ENCODE measurements at places on chromosomes 6 and 20.

- DNase-seq: no peak
Measured at GRCh38 chr20:46118481-46119020, 437 bp downstream of the CD40 start.

GRCh38 chr6:50451826-50452400, 261.4 kb upstream of the TFAP2D start:
- no peak for DNase-seq

GRCh38 chr20:39412091-39412490, 449.9 kb downstream of the DHX35 start:
- no peak for DNase-seq

- DNase-seq: peak; percentile 68
Measured at GRCh38 chr6:166997768-166998255, 1.4 kb upstream of the CEP43 start.

DNA sequence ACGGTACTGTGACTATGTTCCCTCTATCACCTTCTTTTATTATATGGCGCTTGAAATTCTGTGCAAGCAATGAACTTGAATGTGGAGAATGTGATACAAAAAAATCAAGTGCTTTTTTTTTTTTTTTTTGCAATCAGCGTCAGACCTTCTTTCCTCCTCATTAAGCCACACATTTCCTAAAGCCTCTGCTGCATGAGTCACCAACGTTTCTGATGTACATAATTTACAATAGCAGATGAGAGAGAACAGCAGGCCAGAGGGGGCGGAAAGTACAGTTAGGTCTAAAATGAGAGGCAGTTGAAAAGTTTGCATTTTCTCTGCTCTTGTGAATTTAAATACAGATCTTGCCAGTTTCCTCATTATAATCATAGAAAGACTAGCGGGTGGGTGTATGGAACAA, 114.6 kb upstream of the RIPOR2 start:
- DNase-seq: peak; percentile 74

DNA sequence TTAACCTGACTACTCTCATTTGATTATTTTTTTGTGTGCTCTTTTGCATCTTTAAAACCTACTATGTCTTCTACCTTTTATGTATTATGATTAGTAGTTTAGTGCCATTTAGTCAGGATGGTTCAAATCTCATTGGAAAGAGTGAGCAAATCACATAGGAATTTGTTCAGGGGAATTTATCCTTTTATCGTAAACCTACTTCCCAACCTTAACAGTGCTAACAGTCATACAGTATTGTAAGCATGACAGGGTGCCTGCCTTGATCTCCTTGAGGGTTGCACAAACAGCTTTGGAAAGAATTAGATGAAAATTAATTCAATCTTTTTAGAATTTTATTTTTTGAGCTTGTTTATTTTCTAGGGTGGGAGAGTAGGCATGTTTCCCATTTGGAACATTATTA, 18.3 kb downstream of the RNF8 start:
- no peak for DNase-seq

GRCh38 chr20:58019027-58019849, 209.2 kb downstream of the ANKRD60 start:
- no peak for DNase-seq

DNA sequence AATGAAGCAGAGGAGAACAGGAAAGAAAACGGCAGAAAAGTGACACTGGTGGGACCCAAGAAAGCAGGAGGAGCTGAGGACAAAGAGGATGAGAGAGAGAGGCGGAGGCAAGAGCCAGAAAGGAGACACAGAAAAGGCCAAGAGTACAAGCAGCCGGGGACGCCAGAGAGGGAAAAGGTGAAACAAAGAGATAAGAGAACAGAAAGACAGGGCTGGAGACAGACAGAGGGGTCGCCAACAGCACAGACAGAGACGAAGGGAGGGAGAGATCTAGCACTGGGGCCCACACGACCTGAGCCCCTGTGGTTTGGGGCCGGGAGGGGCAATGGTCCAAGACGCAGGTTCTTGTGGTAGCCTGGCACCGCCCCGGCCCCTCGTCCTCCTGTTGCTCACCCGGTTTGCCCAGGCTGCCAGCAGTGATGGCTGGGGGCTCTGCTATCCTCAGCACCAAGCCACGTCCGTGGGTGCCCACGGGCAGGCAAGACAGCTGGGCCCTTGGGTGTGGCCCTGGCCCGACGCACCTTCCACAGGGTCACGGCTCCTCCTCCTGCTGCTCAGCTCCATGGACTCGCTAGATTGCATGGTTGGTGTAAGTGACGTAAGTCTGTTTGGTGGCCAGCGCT, 123.5 kb downstream of the GRM4 start:
- DNase-seq: no peak

GRCh38 chr20:51575486-51575885, 33.0 kb upstream of the NFATC2 start:
- DNase-seq: no peak

- peak; percentile 74 for DNase-seq
Measured at GRCh38 chr6:292506-293192, 362 bp downstream of the DUSP22 start.

DNA sequence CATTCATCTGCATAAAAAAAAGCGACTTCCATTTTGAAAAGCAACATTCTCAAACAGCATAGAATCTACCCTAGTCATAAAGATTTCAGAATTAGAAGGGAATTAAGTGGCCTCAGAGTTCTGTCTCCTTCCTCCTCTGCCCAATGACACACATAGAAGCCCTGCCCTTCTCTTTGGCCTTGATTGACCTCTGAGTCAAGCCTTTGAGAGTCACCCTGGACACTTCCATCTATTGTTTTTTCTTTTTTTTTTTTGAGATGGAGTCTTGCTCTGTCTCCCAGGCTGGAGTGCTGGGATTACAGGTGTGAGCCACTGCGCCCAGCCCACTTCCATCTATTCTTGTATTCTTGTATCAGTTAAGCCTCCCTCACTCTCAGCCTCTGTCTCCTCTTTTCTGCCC, 44.8 kb upstream of the CTNNBL1 start:
- no peak for DNase-seq

DNA sequence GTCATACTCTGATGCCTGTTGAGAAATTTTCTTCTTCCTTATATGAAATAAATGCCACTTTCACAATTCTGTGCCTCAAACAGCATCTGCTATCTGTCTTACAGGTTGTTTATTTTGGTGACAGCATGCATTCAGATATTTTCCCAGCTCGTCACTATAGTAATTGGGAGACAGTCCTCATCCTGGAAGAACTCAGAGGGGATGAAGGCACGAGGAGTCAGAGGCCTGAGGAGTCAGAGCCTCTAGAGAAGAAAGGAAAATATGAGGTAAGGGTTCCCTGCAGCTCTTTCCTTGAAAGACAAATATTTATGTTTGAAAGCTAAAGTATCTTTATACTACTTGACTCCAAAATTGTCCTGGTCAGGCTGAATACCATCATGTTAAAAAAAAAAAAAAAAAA, 15.8 kb downstream of the TSPYL4 start:
- DNase-seq: no peak

DNA sequence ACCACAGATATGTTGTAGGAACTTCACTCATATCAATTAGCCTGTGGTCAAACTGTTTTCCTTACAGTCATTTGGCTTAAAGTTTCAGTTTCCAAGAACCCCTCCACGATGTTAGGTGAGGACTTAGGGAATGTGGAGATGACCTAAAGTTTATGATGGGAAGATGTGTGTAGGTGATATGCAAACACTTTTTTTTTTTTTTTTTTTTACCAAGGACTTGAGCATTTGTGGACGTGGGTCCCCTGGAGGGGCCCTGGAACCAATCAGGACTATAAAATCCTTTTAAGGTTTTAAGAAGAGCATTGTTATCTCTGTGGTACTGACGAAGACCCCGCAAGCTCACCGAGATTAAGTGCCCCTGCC, 478 bp upstream of the MTHFD1L start:
- DNase-seq: no peak

DNA sequence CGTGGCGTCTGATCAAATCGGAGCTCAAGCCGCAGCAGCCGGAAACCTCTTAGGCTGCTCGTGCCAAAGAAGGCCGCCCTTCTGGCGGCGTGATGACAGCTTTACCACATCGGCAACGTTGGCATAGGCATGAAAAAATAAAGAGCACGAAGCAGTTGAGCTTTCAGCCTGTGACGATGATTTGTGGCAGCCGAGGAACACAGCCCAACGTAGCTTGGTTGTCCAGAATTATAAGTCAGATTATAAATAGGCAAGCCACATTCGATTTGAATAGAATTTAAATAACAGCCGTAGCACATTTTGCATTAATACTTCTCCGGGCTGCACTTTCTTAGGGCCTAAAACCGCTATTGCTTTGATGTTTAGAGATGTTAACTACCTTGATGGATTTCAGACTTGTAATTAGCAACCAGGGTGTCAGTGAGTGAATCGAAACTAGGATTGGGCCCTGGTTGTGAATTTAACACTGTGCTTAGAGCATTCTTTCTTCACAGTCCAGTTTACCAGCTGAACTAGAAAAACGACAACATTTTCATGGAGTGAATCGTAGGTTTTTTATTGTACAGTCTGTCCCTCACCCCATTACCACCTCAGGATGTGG, 864 bp upstream of the BCLAF1 start:
- peak; percentile 79 for DNase-seq

DNA sequence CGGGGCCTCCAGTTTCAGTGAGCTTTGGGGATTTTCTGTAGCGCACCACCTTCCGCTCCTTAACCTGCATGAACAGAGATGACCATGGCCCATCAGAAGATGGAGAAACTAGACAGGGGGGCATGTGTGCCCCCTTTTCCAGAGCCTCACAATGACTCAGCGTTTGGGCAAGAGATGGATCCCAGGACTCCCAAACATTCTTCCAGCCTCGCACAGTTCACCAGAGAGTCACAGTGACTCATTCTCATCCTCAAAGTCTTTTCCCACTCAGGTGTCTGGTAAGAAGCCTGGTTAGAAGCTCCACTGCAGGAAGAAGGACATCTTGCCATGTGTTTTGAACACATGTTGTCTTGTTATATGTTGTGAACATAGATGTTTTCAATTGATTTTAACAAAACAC, 76.2 kb upstream of the FRMD1 start:
- DNase-seq: no peak

DNA sequence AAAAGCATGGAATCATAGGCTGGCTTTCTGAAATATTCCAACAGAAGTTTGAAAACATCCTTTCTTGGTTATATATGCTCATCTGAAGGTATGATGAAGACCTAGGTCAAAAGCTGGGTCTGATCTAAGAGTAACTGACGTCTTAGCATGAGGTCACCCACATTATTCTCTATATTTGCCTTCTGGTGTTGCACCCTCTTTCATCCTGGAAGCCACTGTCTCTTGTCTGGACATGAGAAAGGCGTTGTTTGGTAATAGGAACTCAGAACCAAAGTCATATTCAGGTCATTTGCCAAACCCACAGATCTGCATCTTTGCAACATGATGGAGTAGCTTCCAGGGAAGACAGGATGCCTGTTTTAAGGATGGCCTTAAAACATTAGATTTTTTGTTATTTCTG, 17.6 kb downstream of the GABRR1 start:
- DNase-seq: no peak

DNA sequence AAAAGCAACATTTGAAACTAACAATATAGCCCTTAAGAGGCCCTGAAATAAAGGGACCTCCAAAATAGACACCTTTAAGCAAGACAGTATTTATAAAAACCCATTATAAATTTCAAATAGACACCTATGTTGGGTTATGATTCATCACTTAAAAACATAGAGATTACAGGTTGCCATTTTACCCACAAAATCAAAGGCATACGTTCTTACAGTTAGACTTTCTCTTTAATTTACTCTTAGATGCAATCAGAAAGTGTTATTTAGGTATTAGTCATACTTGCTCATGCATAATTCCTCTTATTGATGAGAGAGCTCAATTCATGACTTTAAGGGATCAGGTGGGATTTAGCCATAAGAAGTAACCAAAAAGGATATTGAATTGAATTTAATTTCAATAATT, 51.5 kb upstream of the TMEM200A start:
- DNase-seq: no peak

- DNase-seq: no peak
Measured at GRCh38 chr20:46715292-46715756, 5.9 kb downstream of the SLC2A10 start.

- no peak for DNase-seq
Measured at GRCh38 chr6:7960141-7960540, 49.6 kb upstream of the TXNDC5 start.

- DNase-seq: no peak
Measured at GRCh38 chr20:38757145-38757775, 9.0 kb downstream of the ACTR5 start.

GRCh38 chr6:128617285-128617684, 96.9 kb upstream of the PTPRK start:
- no peak for DNase-seq

DNA sequence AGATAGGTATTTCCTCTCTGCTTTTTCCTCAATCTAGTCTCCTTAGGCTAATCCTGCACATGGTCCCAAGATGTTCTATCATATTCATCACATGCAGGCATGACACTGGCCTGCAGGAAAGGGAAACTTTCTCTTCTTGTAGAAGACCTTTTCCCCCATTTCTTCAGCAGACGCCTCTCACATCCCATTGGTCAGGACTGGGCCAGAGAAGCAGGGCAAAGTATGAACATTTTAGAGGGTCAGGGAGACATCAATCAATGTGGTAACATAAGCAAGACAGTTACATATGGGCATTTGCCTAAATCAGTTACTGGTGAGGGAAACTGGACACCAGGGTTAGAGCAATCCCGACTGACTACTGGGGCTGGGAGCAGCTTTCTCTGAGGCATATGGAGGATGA, 90.1 kb downstream of the CRYBG1 start:
- no peak for DNase-seq

DNA sequence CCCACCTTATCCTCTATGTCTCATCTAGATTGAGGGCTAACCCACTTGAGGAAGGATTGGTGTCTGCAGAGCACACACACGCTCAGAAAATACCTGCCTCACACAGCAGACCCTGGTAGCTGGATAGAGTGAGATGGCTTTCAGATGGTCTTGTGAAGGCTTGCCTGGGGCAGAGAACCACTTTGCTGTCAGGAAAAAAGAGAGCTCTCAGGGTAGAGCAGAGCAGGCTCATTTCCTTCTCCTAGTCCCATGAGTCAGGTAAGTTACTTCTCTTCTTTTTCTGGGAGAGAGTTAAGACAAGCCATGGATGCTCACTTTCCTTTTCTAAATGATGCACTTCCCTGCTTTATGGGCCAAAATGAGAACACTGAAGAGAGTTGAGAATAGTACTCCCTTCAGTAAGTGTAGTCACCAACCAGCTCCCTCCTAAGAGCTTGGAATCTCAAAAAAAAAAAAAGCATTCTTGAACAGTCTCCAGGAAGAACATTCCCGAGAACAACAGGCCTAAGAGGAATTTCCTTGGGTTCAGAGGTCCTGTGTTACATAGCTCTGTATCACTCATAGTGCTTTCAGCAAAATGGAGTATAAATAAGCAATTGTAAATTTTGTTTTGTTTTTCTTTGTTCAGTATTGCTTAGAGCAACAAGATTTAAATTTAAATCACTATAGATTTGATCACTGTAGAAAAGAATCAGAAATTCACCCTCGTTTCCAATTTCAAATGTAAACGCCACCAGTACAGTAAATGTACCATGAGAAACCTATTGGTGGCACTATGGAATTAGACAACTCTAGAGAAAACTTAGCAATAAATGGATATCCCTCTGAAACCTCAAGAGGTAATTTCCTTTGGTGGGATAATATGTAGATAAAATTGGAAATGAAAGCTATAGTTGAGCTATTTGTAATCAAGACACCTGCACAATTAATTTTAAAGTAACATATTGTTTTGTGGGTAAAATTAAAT, 530.3 kb downstream of the RFPL4B start:
- DNase-seq: no peak
